ENCODE measurements at places on chromosomes 12 and 14. TPM values are rescaled to one million over a fixed set of nuclear protein-coding genes. Genes with fewer than 3 reads are reported as not detected.

- no peak for DNase-seq
Measured at GRCh38 chr14:87615047-87615446, 377.9 kb downstream of the GALC start.

SMCO3 gene
- 0.80 TPM for total RNA-seq

RNASE3 gene
- total RNA-seq = 0.31 TPM

- peak; percentile 89 for DNase-seq
Measured at GRCh38 chr14:68247676-68248268, 428.2 kb downstream of the RAD51B start.

Data from lung (tissue), 17 donors.